Inflammatory macrophage treated with lipopolysaccharide for 4 hours (primary cell): ENCODE measurements at places on chromosomes 2 and 18.

- DNase-seq: peak; percentile 42
These were observed 50.9 kb downstream of the SP3 start for GRCh38 chr2:173914055-173914927.

DNA sequence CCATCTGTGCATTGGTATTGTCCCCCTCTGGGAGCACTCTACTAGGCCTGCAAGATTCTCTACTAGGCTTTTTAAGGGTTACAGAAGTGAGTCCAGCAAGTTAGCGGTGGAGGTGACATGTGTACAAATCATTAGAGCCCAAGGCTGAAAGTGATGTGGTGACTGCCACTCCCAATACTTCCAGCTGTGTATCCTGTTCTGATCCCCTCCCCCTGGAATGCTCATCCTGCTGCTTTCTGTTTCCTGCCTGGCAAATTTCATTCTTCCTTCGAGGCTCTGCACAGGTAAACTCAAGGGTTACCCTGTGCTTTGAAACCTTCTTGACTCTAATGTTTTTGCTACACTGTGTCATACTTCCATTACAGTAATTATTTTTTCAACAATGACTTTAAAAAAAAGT lies 258.5 kb upstream of the REV1 start:
- no peak for DNase-seq

DNA sequence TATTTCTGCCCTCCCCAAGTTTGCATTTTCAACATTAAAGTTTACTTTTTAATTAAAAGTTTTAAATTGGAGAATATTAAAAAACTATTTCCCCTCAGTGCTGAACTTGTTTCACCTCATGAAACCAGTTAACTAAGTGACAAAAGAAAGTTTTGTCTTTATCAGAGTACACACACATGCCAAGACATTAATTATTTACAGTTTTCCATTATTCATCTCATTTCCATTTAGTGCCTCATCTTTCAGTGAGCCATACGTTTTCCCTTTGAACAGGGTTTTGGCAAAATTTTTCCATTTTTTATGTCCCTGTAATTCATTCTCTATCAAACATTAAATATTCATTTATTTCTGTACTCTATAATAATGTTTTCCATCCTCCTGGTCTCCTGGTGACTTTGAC lies 53.2 kb downstream of the SF3B1 start:
- DNase-seq: no peak

DNA sequence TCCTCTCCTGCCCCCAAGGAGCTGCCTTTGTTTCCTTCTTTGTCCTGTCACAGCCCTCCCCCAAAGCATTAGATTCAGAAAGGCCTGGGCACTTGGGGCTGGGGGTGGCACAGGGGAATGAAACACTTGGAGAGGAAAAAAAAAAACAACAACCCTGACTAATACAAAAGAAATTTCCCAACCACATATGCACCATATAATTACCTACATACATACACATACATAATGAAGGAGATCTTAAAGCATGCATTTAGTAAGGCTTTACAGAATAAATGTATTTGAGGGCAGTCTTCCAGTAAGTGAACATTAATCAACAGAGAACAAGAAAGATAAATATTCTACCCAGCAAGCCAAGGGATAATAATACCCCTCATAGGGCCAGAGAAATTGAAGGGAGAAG lies 70.0 kb upstream of the PPP1CB start:
- no peak for DNase-seq

GRCh38 chr18:78092901-78093300 lies 843.3 kb downstream of the GALR1 start:
- no peak for DNase-seq
